ENCODE measurements at places on chromosomes 4 and X.

DNA sequence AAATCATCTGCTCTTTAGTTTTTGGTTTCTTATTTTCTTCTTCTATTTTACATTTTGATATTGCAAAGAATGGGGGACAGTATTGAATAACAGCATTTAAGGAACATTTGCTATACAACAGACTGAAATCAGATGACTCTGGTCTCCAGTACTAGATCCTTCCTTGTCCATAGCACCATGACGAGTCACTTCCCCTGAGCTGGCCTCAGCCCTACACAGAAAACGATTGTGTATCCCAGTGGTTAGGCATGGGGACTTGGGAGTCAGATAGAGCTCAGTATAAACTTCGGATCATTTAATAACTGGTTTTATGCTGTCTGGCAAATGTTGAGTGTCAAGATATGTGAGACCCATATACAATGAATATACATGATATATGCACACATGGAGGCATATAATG, 44.7 kb upstream of the BEX4 start:
- DNase-seq: no peak

- no peak for DNase-seq
Measured at GRCh38 chr4:36053930-36054329, 190.4 kb downstream of the ARAP2 start.

DNA sequence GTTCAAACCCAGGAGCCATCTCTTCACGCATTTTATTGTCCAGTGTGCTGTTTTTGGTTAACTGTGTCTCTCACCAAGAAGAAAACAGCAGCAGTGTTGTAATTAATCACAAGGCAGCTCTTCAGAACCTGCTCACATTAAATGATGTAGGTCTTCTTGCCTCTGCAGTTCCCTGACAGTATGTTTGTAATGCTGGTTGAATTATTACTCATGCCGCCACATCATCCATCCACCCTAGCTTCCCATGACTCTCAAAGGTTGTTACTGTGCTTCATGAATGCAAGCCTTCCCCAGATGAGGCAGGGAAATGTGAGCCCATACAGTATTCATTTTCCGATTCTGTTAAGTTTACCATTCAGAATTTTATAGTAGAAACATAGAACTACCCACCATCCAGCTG, 17.4 kb downstream of the TLR10 start:
- DNase-seq: no peak

GRCh38 chrX:40434947-40435346, 145.8 kb upstream of the ATP6AP2 start:
- DNase-seq: no peak

GRCh38 chr4:37999000-37999716, 39.0 kb downstream of the PTTG2 start:
- no peak for DNase-seq

- no peak for DNase-seq
Measured at GRCh38 chr4:148510211-148510610, 68.0 kb upstream of the NR3C2 start.

- no peak for DNase-seq
Measured at GRCh38 chr4:119932277-119932676, 134.4 kb downstream of the MAD2L1 start.

DNA sequence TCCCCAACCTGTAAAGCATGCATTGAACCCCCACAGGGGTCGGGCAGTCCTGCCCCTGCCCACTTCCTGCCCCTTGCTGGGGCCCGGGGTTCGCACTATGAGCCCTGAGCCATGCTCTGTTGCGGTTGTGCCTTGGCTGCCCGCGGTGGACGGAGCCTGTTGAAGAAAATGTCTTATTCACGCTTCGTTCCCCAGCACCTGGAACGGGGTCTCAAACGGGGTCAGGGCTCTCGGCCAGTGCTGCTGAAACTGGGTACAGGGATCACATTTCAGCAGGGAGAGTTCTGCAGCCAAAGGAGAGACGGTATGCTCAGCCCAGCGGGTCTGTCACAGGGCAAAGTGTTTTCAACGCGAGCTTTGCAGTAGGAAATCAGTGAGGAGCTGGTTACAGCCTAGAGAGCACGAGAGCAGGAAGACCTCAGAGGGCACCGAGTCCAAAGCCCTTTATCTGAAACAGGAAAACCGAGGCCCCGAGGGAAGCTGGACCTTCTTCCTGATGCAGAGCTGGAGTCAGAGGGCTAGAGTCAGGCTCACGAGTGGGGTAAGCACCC, 46.3 kb upstream of the AFAP1 start:
- DNase-seq: no peak

- DNase-seq: no peak
Measured at GRCh38 chr4:140020457-140021361, 133.3 kb downstream of the MAML3 start.

DNA sequence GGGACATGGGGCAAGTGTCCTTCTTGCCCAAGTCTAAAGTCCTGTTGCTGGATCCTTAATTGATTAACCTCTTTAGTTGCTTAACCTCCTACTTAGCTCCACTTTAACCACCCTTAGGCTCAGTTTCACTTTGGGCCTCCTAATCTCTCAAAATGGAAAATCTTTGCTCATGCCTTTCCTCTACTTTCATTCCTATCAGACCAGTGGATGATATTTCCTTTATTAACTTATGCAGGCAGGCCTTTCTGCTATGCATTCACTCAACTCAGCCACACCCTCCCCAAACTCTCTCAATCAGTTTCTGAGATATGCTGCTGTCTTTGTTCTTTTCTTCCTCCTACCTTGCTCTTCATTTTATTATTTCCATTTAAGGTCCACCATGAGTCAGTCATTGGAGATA, 14.4 kb upstream of the ARSJ start:
- DNase-seq: no peak

- no peak for DNase-seq
Measured at GRCh38 chr4:153000076-153000420, 63.9 kb downstream of the FHDC1 start.

- no peak for DNase-seq
Measured at GRCh38 chr4:48642421-48643374, 137.4 kb downstream of the FRYL start.

GRCh38 chrX:136745215-136746173, 35.2 kb downstream of the ARHGEF6 start:
- DNase-seq: no peak

GRCh38 chr4:94068753-94069719, 138.6 kb upstream of the SMARCAD1 start:
- no peak for DNase-seq

GRCh38 chrX:12921886-12922598, 15.6 kb downstream of the TLR8 start:
- DNase-seq: no peak

DNA sequence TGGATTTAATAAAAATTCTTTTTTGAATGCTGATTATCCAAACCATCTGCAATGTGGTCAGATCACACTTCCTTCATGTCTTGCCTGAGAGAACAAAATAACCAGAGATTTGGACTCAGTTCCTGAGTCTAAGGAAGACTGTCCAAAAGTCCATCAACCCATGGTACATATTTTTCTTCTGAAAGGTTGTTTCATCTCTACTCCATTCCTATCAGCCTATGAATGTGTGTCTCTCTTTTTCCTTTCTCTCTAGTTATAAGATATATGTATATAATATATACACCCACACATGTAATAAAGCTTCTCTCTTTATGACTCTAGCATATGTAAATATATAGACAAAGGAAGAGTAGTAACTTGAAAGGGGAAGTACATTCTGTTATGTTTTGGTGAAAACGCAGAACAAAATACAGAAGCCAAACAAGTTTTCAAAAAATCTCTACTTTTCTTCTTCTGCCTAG, 226.9 kb downstream of the ARHGAP24 start:
- DNase-seq: no peak

DNA sequence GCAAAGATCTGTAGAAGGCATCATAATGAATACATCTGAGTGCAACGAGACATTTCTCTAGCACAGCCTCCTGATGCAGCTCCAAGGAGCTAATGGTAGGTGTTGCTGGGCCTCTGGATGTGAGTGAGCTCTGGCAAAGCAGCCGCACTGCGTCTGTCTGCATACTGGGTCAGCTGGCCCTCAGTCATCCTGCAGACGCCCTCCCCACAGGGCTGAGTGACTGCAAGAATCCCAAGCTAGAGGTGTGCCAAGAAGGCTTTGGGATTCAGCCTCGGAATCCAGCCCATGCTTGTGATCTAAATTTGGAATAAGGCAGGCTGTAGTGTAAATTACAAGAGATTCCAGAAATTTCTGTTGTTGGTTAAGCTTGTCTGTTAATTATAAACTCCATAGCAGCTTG, 18.5 kb downstream of the HERC3 start:
- no peak for DNase-seq

DNA sequence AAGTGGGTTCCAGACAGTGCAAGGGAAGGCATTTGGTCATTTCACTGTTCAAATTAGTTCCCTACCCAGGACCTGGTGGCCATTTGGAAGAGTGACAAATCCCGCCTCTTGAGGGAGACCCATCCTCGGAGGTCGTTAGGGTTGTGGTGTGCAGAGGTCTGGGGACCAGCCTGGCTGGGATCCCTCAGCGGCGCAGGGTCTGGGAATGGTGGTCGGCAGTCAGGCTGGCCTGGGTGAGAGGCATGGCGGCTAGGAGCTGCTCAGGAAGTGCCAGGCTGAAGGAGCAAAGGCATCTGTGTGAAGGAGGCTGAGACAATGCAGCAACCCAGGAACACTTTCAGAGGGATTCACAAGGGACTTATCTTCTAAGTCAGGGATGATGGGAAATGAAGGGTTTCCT, 6.7 kb downstream of the NLGN3 start:
- DNase-seq: no peak

DNA sequence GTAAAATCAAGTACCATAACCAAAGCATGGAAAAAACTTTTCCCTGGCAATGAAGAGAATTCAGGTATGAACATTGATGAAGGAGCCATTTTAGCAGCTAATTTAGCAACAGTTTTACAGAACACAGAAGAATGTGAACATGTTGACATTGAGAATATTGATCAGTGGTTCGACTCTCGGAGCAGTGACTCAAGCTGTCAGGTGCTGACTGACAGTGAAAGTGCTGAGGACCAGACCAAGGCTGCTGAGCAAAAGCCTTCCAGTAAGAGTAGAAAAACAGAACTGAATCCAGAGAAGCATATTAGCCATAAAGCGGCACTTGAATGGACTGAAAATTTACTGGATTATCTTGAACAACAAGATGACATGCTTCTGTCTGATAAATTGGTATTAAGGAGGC, 2.8 kb downstream of the TIGD2 start:
- DNase-seq: no peak

- DNase-seq: no peak
Measured at GRCh38 chr4:20284990-20285389, 33.3 kb downstream of the SLIT2 start.

GRCh38 chrX:72584163-72584562, 11.5 kb upstream of the HDAC8 start:
- DNase-seq: no peak

GRCh38 chr4:127748957-127749356, 18.8 kb downstream of the SLC25A31 start:
- DNase-seq: no peak

- DNase-seq: no peak
Measured at GRCh38 chr4:784401-785331, 41.3 kb downstream of the CPLX1 start.

- no peak for DNase-seq
Measured at GRCh38 chr4:143482840-143483239, 30.7 kb upstream of the SMARCA5 start.

GRCh38 chrX:146907391-146908240, 93.1 kb upstream of the CXorf51A start:
- DNase-seq: no peak
